Stimulated activated CD8-positive, alpha-beta memory T cell treated with anti-CD3 and anti-CD28 coated beads, Interleukin-4, amount 100 ng/mL, for 48 hours (primary cell): ENCODE measurements at places on chromosomes 6 and 20.

DNA sequence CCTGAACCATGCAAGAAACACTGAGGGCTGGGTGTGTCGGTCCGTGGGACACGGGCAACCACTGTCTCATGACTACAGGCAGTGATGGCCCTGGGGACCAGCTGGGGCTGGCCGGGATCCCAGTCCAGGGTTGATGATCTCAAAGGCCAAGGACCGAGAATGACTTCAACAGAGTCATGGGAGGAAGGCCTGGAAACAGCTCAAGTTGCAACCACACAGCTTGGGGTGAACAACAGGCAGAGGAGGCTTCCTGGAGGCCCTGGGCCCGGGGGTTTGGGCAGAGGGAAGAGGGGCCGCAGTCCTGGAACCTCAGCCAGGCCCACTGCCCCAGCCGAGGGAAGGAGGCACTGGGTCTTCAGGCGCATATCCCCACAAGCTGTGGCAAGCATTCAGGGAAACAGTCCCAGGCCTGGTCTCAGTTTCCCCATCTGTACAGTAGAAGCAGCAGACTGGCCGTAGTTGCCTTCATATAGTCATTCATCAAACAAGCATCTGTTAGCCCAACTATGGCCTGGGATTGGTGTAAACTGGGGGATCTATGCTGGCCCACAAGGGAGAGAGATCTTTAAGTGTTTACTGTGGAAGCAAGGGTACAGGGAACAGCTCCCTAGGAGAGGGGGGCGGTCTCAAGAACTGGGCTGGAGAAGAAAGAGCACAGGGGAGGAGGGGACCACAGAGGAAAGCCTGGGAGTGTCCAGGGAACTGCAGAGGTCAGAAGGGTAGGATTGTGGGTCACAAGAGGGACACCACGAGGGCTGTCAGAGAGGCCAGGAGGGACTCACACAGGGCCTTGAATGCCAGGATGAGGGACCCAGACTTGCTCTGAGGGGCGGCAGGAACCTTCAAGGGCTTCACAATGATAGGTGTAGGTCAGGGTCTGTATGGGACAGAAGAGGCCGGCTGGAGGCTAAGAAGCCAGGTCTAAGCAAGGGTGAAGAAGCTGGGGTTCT, 2.1 kb downstream of the MYL9 start:
- DNase-seq: no peak

DNA sequence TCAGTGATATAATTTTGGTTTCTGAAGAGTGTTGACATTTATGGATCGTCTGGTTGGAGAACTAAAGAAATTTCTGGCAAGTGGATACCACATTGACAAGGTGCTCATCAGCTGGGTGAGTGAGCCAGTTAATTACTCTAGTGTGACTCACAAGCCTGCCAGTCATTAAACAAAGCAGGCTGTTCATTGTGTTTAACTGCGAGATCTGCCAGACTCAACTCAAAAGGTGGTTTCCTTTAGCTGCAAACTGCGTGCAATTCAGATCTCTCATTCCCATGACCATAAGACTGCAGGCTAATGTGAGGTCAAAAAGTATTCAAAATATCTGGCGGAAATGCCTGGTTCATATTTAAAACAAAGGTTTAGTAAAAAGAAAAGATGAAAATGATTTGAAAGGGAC, 32.5 kb upstream of the IYD start:
- no peak for DNase-seq

DNA sequence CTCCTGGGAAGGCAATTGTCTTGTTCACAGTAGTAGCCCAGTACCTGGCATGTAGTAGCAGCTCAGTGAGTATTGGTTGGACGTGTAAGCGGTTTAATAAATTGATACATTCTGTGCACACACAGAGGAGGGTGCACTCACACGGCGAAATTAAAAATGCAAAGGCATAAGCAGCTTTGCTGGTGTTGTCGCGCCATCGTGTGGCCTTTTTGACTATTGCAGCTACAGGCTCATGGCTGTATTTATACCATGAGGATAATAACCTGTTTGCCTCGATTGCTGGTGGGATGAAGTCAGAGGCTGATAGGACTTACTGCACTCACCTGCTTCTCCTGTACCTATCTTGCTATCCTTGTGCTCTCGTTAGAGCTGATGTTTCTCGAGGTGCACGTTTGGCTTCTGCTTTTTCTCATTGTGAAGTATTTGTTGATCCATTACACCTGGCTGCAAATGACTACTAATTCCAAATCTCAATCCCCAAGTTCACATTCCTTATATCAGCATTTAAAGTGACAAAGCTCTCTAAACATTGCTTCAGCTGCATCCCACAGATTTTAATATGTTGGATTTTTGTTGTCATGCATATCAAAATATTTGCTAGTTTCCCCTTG, 61.5 kb downstream of the TBXT start:
- DNase-seq: peak; percentile 88

DNA sequence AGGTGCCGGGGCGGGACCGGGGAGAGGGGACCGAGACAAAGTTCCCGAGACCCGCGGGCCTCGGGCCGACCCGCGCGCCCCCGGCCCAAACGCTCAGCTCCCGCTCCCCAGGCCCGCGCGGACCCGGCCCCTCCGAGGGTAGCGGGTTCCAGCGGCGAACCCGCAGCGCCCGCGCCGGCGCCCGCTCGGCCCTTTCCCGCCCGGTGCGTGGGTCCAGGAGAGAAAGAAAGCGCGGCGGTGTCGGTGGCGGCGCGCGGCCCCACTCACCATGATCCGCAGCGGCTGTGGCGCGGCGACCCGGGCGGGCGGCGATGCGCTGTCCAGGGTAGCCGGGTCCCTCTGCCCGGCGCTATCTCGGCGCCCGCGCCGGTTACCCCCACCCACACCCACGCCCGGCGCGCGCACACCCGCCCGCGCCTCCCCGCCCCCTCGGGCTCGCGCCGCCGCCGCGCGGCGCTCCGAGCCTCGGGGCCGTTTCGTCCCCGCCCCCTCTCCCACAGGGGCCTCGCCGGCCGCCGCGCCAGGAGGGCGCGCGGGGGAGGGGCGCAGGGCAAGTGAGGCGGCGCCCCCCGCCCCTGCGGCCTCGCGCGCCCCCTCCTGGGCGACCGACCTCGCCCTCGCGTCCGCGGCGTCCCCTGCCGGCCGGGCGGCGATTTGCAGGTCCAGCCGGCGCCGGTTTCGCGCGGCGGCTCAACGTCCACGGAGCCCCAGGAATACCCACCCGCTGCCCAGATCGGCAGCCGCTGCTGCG, at the start of gene ELOVL2:
TSS of gene ELOVL2 (minus strand) at position 345 of the 751 bp plus-strand sequence. CDS start at position 270, 75 bp downstream.
- DNase-seq: peak; percentile 53

DNA sequence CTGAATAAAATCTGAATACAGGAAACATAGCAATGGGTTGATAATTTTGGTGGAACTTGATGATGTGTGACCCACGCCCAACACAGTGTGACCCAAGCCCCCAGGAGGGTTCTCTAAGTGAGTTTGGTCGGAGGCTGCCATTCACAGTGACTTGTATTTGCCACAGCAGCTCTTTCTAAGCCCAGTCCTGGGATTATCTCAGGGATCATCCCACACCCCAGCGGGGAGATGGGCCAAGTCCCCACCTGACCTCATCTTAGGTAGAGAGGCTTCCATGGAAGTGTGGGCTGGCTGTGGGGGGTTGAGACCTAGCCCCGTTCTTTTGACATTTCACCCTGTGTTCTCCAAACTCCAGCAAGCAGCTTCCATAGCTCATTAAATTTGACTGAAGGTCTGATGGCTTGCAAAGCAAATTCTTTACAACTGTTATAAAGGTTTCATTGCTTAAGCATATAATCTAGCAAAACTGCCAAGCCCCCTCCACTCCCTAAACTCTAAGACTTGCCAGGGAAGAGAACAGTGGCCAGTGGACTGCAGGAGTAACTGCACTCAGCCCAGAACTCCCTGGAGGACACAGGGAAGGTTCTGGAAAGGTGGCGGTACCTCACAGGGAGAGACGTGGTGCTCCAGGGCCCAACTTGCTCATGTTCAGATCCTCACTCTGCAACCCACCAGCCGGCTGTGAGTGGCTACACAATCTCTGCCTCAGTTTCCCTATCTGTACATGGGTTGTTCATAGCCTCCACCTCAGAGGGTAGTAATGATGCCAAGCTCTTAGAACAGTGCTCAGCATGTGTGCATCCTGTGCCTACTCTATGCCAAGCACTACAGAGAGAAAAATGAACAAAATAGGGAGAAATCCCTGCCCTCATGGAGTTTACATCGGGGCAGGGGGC, 1.0 kb upstream of the PCK1 start:
- DNase-seq: no peak

GRCh38 chr20:4120921-4121321, 105.6 kb upstream of the RNF24 start:
- no peak for DNase-seq

GRCh38 chr6:143515766-143516355, 4.3 kb upstream of the FUCA2 start:
- no peak for DNase-seq

DNA sequence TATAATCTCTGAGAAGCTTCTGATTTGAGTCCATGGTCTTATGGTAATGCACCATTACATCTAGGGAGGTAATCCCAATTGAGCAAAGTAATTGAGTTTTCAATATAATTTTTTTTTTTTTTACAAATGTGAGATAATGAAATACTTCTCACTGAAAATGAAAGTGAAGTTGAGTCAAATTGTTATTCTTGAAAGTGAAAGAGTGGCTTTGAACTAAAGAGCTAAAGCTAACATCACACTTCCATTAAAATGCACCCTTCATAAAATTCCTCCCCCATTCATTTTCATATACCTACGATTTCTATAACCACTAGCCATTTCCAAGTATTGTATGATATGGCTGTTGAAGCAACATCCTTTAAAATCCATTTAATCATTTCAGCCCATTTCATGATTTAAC, 149.1 kb upstream of the IMPG1 start:
- no peak for DNase-seq

DNA sequence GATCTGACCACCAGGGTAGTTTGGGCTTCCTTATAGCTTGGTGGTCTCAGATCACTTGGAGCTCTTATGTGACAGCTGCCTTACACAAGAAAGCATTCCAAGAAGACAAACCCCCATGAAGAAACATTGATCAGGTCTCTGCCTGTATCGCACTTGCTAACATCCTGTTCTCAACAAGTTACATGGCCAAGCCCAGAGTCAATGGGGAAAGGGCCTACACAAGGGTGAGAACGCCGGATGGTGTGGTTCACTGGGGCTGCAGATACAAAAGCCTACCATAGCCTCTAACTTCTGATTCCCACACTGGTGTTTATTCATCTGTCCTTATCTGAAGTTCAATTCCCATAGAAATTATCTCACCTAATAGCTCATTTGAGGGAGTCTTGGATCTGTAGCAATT, 235.5 kb downstream of the SYNDIG1 start:
- DNase-seq: no peak

GRCh38 chr6:25336996-25337395, 57.8 kb downstream of the CARMIL1 start:
- no peak for DNase-seq

- no peak for DNase-seq
These were observed 90.5 kb upstream of the PRSS16 start for GRCh38 chr6:27156874-27157458.

GRCh38 chr6:105968603-105969333, 117.4 kb upstream of the PRDM1 start:
- no peak for DNase-seq

- DNase-seq: no peak
These were observed 349.8 kb downstream of the DHX35 start for GRCh38 chr20:39311851-39312506.

DNA sequence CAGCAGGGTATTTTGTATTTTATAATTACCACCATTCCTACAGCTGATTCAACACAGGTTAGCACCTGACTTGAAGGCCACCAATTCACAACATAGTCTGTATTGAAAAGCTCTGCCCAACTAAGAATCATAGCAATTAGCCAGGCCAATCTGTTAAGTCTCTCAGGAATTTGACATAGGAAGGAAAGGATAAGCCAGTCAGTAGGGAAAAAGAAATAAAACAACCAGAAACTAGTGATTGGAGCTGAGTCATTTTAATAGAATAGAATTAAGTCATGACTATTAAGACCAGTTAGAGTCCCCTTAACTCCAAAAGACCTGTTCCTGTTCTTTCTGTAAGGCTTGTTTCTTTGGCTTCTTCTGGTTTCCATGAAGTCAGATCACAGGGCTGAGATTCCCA, 8.1 kb downstream of the RANBP9 start:
- no peak for DNase-seq

DNA sequence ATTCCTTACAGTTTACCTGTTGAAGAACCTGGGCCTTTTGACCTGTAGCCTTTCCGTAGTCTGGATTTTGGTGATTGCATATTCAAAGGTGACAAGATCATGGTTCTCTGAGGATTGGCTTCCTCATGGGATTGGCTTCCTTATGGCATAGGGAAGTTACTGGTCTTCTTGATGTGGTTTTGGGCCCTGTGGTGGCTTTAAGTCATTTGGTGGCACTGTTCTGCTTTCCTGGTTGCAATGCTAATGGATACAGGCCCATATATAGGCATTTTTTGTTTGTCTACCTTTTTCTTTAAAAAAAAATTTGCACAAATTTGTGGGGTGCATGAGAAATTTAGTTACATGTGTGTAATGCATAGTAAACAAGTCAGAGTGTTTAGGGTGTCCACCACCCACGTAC, 185.7 kb downstream of the CDKAL1 start:
- DNase-seq: no peak

DNA sequence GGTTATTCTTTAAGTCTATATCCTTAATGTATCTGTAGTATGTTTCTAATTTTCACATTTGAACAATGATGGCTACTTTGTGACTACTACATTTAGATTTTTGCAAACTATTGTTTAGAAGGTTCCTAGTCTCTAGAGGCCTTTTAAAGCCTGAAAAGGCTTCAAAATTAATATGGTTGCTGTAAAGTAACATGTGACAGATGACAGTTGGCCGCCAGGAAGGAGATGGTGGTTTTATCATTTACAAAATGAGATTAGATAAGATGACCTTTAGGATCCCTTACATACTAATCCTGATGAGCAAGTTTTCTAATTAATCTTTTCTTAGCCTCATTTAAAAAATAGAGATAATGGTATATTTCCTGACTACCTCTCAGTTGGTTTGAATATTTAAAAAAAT, 18.8 kb downstream of the SCAF8 start:
- no peak for DNase-seq

DNA sequence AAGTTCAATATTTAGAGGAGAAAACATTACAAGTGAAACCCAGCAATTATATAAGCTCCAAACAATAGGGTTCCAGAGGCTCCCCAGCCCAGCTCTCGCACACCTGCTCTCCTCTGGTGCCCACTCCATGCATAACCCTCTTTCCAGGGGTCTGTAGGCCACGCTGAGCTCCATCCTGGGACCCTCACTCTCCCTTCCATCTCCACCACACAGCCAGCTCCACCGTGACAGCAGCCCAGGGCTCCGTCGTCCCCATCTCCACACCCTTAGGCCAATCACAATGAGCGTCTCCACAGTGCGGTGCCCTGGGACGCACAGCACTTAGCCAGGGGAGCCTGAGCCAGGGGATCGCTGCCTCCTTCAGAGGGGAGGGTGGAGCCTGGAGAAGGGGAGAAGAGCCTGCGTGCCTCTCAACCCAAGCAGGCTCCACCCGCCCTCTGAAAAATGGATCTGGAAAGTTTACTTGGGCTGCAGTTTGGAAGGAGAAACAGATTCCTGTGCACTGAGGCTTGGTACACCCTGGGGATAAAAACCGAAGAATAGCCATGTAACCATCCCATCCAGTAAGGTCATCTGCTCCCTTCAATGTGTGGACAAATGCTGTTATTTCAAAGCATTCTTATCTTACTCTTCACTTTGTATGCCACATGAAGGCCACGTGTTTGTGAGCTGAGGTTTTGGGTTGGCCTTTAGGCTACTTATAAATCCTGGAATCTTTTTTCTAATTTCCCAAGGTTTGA, 72.4 kb upstream of the GGTLC1 start:
- no peak for DNase-seq
